ENCODE measurements at places on chromosomes 1 and 21. TPM values are rescaled to one million over a fixed set of nuclear protein-coding genes. Genes with fewer than 3 reads are reported as not detected.

DNA sequence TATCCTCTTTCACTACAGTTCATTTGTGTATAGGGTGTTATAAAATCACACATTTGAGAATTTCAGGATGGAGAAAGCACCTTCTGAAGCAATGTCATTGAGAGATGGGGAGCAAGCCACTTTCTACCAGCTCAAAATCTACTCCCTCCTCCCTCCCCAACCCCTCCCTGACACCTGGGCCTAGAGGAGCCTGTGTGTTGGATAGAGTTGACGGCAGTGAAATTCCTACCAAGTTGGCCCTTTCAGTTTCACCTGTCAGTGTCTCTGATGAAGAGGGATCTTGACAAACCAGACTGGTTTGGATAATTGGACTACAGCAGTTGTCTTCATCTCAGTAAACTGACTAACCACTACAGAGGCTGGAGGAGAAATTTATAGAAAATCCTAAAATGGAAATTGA, 125.0 kb upstream of the HOOK1 start:
- no peak for DNase-seq

- no peak for DNase-seq
Measured at GRCh38 chr1:244436336-244437085, 15.2 kb downstream of the ADSS2 start.

DNA sequence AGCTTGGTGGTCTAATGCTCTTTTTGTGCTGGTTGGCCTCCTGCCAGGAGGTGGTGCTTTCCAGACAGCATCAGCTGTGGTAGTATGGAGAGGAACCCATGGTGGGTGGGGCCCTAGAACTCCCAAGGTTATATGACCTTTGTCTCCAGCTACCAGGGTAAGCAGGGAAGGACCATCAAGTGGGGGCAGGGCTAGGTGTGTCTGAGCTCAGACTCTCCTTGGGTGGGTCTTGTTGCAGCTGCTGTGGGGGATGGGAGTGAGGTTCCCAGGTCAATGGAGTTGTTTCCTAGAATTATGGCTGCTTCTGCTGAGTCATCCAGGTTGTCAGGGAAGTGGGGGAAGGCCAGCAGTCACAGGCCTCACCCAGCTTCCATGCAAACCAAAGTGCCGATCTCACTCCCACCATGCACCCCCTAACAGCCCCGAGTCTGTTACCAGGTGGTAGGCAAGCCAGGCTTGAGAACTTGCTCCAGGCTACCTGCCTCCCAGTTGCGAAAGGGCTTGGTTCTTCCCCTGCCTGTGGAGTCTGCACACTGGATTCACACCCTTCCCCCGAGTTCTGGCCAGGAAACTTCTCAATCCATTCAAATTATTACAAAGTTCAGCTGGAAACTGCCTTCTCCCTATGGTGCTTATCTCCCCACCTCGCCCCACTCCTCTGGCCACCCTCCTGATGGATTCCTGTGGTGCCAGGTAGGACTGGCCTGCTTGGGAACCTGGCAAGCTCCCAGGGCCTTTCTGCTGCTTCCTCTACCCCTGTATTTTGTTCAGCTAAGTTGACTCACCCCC, 37.8 kb downstream of the DRAM2 start:
- DNase-seq = no peak

GRCh38 chr1:232426801-232427200, 203.1 kb downstream of the SIPA1L2 start:
- no peak for DNase-seq

- DNase-seq = no peak
Measured at GRCh38 chr1:88275259-88275862, 408.7 kb upstream of the PKN2 start.

GRCh38 chr1:143672983-143673382, 298.8 kb downstream of the FAM72C start:
- no peak for DNase-seq

GRCh38 chr1:116097626-116098025, 13.6 kb upstream of the MAB21L3 start:
- no peak for DNase-seq

DNA sequence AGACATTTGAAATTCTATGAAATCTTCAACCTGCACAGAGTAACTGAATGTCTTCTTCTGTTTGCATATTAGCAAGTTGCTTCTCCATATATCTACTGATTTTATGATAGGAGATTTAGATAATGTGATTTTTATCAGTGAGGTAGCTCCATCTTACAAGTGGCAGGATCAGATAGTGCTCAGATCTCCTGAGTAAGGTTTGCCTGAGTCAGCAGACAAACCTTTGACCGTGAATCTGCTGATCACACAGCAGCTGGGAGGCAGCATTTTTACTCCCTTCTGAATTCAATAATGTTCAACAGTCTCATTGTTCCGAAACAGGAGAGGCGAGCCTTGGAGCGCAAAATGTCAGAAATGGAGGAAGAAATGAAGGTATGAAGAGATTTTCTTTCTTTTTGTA, 141.4 kb downstream of the SYT2 start:
- DNase-seq = no peak

DNA sequence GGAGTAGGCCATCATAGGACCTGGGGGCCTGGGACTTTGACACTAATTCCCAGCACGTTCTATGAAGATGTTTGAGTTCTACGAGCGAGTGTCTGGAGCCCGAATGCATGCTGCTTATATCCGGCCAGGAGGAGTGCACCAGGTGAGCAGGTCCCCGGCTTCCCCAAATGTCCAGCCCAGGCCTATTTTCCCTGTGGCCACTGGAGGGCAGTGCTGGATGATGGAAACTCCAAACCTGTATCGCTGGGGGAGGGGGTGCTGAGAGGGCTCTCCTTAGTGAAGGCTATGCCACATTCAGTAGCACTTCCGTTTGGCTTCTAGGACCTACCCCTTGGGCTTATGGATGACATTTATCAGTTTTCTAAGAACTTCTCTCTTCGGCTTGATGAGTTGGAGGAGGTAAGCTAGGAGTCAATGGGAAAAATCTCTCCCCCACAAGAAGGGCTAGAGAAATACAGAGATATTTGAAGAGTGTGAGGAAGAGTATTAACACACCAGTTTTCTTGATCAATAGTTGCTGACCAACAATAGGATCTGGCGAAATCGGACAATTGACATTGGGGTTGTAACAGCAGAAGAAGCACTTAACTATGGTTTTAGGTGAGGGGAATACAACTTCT, 5.2 kb upstream of the FCER1G start:
- DNase-seq = peak; percentile 69

- no peak for DNase-seq
Measured at GRCh38 chr1:234722904-234723720, 113.1 kb upstream of the IRF2BP2 start.

GRCh38 chr21:45248301-45248892, 39.3 kb downstream of the POFUT2 start:
- DNase-seq = no peak

DNA sequence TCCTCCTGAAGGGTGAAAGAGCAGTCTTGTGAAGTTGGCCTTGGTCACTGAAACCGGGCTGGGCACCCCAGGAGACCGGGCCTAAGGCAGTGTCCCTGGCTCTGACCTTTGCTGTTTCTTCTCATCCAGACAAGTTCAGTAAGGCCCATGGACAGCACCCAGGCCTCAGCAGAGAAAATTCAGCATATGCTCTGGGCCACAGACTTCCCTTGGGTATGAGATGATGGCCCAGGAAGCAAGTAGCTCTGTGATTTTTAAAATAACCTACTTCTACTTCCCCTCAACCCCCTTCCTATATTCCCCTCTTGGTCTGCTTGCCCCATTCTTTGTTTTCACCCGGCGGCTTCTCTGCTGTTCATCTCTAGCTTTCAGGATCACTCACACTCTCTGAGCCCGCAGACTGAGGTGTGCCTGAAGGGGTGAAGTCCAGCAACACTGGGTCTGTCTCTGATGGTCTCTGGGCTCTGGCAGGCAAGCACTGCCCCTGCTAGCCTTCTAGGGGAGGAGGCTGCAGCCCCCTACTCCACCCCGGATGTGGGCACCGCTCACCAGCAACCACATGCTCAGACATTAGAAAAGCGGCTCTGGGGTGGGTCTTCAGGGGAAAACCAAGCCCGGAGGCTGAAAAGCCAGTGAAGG, 2.9 kb upstream of the GPR25 start:
- no peak for DNase-seq

DNA sequence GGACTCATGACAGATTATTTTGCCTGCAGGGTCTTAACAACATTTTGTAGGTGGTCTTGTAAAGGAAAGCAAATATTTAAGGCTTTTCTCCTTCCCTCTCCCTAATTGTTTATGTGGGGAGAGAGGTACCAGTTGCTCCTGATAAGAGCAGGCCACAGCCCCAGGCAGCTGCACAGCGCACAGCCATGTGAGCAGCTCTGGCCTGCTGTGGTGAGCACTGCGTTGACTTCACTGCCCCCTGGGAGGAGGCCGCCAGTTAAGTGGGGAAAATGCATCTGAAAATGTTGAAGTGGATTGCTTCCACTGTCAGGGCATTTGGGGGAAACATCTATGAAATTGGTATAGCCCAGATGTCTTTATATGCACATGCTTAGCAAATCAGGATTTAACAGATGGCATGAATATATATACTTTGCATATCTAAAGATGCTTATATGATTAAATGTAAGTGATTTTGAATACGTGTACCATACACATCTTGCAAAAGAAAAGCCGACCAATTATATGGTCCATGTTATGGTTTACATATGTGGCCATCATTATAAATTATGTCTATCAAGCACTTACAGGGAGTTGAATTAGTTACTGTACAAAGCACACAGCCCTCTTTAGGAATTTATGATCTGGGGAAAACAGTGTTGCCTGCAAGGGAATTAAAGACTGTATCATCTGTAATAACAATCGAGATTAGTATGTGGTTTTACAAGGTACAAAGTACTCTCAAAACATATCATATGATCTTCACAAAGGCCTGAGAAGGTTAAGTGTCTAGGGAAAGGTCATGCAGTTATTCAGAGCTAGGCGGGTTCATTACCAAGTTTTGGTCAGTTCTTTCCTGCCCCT, 132.1 kb downstream of the RHOU start:
- no peak for DNase-seq

- no peak for DNase-seq
Measured at GRCh38 chr1:154863315-154864174, 6.5 kb downstream of the KCNN3 start.

DNA sequence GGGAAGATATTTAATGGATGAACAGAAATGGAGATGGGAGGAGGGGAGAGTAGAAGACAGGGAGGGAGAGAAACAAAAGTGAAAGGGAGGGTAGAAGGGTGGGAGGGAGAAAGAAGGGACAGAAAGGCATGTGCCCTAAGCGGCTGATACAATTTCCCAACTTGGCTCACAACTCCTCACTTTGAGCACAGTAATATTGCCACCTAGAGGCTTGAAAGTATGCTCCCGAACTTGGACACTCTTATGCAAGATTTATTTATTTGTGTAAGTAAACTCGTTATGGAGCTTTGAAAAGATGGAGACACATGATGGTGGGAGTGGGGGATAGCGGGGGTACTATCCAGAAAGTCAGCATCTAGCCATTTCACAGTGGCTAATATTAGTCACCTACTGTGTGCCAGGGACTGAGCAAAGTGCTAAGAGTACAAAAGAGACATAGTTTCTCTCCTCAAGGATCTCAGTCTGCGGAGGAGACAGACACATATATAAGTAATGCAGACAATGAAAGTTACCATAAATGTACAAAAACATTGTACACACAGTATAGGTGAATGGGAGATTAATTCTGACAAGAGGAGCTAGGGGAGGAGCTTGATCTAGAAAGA, 189.7 kb downstream of the SEC16B start:
- peak; percentile 57 for DNase-seq

- DNase-seq = no peak
Measured at GRCh38 chr1:106038260-106038659, 1018.2 kb upstream of the PRMT6 start.

DNA sequence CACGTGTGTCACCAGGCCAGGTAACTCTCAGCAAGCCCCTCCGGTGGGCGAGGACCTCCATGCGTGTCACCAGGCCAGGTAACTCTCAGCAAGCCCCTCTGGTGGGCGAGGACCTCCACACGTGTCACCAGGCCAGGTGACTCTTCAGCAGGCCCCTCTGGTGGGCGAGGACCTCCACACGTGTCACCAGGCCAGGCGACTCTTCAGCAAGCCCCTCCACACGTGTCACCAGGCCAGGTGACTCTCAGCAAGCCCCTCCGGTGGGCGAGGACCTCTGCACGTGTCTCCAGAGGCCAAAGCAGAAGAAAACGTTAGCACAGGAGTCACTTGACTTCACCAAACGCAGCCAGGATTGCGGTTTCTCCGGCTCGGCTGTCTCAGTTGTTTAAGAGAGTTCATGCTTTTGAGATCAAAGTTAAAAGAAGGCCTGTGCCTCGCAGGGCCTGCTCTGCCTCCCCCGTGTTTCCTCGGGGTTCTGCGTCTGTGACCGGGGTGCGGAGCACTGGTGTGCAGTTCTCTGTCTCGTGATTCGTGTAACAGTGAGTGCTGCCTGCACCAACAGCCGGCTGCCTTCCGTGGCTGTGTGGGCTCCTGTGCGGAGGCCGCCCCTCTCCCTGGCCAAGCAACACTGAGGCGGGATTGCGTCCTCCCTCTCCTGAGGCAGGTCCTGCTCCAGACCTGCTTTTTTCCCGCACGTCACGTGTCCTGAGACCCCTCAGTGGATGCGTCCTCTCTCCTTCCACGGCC, 56.6 kb downstream of the PRKCZ start:
- DNase-seq = no peak

The SELP gene
- polyA plus RNA-seq = 7.1 TPM

The CYP4A22 gene
- polyA plus RNA-seq = 6.0 TPM

The OPN3 gene
- 49.4 TPM for polyA plus RNA-seq

The TMEM79 gene
- polyA plus RNA-seq = 6.9 TPM

The AGBL4 gene
- 0.93 TPM for polyA plus RNA-seq

All from renal pelvis (tissue), 12 donors.